ENCODE measurements at places on chromosomes 4 and X.

GRCh38 chr4:40280586-40280985, 54.5 kb upstream of the CHRNA9 start:
- DNase-seq: no peak

- DNase-seq: no peak
These were observed 6.7 kb upstream of the TEX13D start for GRCh38 chrX:124325732-124326131.

DNA sequence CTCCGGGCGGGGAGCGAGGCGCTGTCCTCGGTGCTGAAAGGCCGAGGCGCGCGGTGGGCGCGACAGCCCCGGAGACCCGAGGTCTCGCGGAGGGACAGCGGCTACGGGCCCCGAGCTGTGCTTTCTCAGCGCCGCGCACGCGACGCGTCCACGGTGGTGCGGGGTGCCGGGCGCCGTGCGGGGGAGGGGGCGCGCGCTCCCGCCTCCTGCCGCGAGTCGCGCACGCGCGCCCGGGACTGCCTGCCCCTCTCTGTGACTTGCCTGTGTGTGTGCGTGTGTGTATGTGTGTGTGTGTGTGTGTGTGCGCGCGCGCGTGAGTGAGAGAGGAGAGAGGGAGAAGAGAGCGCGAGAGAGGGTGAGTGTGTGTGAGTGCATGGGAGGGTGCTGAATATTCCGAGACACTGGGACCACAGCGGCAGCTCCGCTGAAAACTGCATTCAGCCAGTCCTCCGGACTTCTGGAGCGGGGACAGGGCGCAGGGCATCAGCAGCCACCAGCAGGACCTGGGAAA, at the start of gene GRIA2:
Gene GRIA2, plus strand, starts transcription at position 358 of the 511 bp plus-strand sequence. CDS start 315 bp downstream, outside the sequence.
- DNase-seq: peak; percentile 23

DNA sequence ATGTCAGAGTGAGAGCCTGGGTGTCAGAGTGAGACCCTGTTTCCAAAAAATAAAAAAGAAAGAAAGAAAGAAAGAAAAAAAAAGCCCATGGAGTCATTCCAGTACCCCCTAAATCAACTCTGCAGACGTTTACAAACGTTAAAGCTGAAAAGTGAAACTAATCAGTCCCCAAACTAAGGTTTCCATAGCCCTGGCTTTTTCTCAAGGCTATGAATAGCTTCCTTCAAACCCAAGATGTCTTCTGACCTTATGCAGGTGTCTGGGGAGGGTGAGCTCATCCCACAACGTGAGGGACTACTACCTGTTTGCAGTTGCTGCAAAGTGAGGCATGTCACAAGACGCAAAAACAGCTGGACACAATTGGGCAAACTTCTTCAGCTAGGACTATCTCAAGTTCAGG, 144.0 kb downstream of the SH3KBP1 start:
- DNase-seq: no peak

GRCh38 chr4:163331629-163332376, 593 bp downstream of the NPY1R start:
- no peak for DNase-seq

DNA sequence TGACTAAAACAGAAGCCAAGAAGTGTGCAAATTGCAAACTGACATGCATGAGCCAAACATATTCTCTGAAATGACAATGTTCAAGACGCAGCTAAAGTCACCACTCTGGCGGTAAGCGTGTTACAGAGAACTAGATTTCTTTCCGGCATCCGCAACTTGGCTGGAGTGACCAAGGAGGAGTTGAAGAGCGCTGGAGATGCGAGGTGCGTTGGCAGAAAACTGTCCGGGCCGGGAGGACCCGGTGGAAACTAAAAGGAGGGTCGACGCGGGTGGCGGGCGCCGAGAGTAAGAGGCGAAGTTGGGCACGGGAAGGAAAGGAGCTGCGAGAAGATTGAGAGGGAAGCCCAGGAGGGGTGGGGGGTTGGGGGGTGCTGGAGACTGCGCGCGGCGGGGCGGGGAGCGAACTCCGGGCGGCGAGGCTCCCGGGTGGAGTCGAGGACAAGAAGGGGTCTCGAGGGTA, 807 bp downstream of the SEL1L3 start:
- no peak for DNase-seq

- DNase-seq: no peak
These were observed 15.5 kb downstream of the SLC10A7 start for GRCh38 chr4:146506272-146506671.

DNA sequence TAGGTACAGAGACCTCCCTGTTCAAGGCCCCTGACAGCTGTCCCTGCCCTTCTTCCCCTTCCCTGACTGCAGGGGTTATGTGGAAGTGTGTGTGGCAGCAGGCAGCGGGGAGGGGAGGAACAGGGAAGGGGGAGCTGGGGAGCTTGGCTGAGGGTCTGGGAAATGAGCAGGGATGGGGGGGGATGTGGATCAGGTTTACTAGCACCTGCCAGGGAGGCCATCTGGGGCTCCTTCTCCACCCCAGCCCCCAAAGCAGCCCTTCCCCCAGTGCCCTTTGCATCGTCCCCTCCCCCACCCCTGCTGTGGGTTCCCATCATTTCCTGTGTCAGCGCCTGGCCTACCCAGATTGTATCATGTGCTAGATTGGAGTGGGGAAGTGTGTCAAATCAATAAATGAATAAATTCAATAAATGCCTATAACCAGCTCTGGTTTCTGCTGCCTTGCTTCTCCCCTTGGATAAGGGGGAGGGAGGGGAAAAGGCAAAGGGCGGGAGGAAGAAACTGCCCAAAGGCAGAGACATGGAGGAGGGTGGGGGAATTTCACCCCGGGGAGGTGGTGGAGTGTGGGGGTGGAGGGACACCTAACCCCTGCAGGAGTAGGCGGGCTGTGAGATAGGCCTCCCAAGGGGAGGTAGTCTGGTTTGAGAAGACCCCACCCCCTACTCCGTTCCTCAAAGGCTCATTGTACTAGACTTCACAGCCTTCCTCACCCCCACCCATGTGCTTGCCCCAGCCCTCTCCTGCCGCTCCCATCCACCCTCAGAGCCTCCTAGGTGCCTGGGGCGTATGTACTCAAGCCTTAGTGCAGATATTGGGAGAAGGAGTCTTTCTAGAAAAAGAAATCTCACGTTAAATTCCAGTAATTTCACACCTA, 3.2 kb downstream of the CXorf65 start:
- DNase-seq: no peak

DNA sequence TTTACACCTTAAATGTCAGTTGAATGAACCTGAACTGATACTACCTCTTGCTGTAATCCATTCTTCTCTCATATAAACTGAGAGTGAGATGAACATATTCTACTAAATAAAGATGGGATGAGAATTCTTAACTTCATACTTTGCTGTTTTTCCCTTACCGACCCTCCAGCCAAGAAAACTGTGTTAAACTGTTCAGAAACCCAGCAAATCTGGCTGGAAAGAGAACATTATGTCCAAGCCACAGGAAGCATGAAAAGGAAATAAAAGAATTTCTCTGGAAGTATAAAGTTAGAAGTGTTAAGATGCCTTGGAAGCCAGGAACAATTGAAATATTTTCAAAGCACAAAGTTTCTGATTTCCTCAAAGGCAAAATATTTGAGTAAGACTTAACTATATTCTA, 22.9 kb downstream of the NPY1R start:
- no peak for DNase-seq
